Cerebellar nuclear complex (tissue), 1 donor: ENCODE measurements at places on chromosomes 3 and 15.

DNA sequence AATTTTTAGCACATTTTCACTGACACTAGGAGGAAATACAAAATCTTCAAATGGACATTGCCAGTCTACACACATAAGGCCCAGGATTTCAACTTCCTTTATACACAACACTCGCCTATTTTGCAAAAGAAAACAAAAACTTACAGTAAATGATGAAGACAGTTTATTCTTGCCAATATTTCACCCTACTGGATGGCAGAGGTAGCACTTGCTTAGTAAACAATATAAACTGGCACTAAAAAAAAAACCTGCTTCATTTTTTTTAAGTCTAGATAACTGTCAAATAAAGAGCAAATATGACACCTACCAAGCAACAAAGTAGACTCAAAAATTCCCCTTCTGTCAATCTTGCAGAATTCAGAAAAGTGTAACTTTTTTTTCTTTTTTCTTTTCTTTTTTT is 204.0 kb downstream of the VPS13C start:
- no peak for DNase-seq

DNA sequence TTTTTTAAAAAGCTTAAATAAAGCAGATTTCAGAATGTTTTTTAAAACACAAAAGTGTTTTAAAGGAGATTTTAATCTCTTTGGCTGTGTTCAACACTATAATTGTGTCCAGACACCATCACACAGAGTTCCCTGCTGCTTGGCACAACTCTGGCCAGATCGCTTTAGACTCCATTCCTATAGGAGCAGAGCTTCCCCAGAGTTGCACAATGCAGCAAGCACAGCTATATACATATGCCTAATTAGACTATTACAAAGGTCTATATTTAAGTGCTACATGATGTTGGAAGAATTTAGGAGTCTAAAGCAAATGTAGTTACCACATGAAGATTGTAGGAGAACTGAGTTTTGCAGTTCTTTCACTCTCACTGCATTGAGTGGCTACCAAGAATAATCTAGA is 11.2 kb downstream of the SLC9A9 start:
- DNase-seq = no peak

GRCh38 chr15:74133694-74134386 is 3.5 kb downstream of the ISLR2 start:
- DNase-seq = no peak

DNA sequence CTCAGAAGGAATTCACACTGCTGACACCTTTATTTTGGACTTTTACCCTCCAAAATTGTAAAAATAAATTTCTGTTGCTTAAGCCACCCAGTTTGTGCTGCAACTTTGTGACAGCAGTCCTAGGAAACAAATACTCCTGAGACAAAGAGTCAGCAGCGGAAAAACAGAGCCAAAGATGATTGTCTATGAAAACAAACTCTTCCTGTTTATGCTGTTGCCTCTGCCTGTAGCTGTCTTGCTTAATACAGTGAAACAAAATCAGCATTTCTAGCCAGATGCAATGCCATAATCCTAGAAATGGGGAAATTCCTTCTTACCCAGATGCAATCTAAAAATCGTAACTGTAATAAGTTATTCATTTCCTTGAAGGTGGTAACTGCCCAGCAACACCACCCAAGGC is 387.5 kb upstream of the ATP11B start:
- DNase-seq = no peak

GRCh38 chr3:188605905-188606304 is 451.9 kb downstream of the LPP start:
- no peak for DNase-seq

GRCh38 chr3:171810629-171811294 is 479 bp upstream of the PLD1 start:
- DNase-seq = no peak

- no peak for DNase-seq
Observed at GRCh38 chr3:75303741-75304140, 360.4 kb upstream of the FRG2C start.

DNA sequence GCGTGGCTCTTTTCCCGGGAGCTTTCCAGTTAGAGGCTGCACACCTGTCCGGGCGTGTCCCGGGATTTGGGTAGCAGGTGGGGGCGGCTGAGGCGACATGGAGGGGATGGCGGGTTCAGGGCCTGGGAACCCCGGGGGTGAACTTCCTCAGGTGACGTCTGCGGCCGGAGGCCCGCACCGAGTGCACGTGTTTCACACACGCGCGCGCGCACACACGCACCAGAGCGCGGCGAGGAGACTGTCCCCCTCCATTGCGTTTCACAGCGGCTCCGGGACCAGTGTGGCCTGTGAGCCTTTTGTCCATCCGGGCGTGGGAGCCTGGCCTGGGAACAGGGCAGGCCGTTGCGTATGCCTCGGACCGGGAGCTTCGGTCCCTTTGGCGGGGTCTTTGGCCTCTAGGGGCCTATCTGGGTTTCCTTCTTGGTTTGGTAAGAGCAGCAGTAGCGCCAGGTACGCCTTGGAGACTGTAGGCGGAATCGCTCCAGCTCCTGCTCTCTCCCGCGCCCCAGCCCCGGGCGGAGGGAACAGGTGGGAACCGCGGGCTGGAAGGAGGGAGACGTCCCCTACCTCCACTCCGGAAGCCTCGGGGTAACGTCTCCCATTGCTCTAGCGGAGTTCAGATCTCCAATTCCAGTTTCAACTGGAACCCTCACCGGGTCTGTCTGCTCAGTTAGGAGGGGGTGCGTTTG is 220.0 kb downstream of the MEIS2 start:
- DNase-seq = no peak

DNA sequence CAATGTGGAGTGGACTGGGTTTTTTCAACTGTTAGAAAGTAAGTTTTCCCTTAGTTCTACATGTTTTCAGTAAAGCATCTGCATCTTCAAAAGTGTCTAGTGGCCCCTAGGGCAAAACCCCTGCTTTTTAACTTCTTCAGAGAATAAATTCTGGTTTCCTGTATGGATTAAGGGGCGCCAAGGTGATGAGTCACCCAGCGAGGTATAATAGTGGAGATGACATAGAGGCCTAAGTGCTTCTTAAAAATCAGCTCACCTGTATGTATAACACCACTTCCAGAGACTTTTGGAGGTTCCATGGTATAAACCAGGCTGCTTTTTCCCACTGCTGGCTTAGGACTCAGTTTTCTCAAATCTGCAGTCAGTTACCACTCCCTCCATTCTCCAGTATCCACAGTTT is 68.9 kb downstream of the SYN2 start:
- DNase-seq = no peak

- no peak for DNase-seq
Observed at GRCh38 chr3:140384876-140385275, 293.0 kb upstream of the TRIM42 start.

- DNase-seq = no peak
Observed at GRCh38 chr3:183586477-183586876, 31.0 kb upstream of the KLHL6 start.

GRCh38 chr3:105157067-105157765 is 209.5 kb upstream of the ALCAM start:
- no peak for DNase-seq
